Activated CD4-positive, alpha-beta T cell treated with anti-CD3 and anti-CD28 coated beads, Interleukin-2, amount 50 U/mL, for 1 hour (primary cell): ENCODE measurements at places on chromosomes 4 and X.

DNA sequence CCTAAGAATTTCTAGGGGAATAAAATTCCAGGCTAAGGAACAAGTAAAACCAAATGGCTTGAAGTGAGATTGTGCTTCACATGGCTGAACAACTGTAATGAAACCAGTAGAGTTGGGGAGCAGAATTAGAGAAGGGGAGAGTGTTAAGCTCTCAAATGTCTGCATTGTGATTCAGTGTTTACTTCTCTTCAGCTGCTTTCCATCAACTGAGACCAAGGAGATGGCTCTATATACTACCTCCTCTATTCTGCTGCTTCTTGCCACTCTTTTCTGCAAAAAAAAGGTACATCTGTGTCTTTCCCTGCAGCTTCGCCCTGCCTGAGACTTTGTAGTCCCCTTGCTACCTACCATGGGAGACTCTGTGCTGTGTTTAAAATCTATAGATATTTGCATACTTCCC lies 73.5 kb downstream of the WDFY3 start:
- no peak for DNase-seq

GRCh38 chrX:123713434-123713833 lies 19.4 kb downstream of the THOC2 start:
- DNase-seq, result no peak

DNA sequence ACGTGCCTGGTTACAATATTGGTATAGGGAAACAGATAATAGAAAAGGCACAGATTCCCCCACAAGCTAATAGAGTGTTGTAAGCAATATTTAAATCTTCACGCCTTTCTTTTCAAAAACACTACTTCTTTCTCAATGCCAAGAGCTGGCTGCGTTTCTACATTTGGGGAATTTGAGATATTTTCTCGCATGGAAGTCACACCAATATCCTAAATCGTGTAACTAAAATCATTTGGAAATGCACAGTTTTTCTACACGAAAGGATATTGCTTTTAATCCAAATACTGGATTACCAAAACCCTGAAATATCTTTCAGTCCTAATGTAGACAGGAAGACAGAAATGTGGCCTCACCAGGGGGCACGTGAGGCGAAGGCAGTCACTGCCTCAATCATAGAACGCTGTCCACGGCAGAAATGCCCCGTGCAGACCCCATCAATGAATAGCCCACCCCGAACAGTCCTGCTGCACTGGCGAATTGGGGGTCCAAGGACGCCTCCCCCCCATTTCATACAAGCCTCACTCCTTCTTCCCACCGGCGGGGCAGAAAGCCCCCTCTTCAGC lies 106.6 kb downstream of the NSUN7 start:
- no peak for DNase-seq

DNA sequence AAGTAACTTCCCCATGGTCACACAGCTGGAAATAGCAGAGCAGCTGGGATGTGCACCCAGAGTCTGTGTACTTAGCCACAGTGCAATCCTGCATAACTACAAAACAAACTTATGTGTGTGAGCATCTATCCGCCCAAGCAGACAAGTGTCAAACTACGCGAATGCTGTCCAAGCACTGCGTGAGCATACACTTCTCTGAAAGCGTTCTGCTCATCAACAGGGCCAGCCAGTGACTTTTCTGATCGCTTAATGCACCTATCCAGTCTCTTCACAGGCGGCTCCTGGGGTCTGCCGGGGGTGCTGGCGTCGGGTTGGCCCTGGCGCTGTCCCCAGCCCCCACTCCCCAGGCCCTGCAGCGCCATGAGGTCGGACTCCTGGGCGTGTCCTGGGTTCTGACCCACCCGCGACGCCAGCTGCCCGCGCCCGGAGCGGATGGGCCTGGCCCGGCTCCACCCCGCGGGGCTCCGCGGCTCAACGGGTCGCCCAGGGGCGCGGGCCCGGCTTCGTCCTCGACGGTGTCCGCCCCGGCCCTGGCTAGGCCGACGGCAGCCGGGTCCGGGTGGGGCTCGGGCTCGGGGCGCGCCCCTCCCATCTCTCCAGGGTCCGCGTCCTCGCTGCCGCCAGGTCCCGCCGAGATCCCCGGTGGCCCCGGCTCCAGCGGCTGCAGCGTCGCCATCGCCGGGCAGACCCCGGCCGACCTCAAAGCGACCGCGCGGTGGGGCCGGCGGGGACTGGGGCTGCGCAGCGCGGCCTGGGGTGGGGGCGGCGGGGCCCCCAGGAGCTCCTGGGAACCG lies 1.3 kb upstream of the ZNF141 start:
- DNase-seq, result no peak

DNA sequence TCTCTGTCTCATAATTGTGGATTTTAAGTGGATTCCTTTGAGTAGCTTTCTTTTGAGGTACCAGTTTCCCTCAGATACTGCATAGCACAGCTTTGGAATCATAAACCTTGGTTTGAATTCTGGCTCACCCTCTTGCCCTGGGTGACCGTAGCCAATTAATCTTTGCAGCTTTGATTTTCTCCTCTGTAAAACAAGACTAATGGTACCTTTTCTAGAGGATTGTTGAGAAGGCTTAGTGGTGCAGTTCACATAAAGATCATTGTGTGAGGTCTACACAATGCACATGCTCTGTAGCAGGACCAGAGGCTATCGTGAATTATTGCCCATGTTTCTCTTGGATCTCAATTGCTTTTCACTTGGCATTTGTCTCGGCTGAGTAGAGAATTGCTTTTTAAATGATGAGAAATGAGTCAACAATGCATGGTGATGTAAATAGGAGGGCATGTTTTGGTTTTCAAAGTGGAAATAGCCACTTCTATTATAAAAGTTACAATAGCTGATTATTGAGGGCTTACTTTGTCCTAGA lies 47.9 kb downstream of the TMEM131L start:
- DNase-seq, result no peak

DNA sequence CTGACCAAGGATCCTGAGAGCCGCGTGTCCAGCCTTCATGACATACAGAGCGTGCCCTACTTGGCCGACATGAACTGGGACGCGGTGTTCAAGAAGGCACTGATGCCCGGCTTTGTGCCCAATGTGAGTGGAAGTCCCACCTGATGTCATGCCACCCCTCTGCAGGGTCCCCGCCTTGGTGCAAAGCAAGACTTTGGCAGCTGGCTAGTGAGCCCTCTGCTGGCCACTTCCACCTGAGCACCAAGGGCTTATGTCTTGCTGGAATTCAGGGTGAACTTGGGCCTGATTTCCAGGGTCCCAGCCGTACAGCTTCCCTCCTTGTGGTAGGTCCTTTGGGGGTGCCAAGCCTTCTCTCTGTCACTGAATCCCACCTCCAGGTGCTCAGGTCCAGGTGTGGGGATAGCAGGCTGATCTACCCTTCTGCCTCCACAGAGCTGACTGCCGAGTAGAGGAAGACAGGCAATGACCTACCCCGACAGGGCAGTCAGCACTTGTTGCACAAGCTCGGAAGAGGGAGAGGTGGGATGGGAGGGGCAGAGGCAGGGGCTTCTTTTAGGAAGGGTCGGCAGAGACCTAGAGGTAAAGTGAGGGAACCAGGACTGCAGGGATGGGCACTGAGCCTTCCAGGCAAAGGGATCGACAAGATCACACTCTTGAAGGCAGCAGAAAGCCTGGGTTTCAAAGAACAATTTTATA lies 248.1 kb downstream of the EVC2 start:
- DNase-seq, result no peak

GRCh38 chr4:11544211-11544610 lies 115.5 kb upstream of the HS3ST1 start:
- DNase-seq, result no peak

DNA sequence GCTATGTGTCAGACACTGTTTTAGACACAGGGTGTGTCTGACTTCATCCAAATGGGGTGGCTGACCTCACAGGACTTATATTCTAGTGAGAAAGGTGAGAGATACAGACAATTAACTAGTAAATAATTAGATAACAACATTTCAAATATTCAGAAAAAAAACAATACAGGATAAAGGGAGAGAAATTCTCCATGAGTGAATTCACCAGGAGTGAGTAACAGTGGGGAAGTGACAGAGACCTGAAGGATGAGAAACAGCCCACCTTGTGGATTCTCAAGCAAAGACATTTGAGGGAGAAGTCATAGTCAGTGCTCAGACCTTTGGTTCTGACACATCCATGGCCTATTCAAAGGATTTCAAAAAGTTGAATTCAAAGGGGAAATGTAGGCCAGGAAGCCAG lies 627.9 kb downstream of the IQCM start:
- DNase-seq, result no peak

GRCh38 chr4:145861336-145862318 lies 77.0 kb downstream of the ZNF827 start:
- DNase-seq, result no peak

DNA sequence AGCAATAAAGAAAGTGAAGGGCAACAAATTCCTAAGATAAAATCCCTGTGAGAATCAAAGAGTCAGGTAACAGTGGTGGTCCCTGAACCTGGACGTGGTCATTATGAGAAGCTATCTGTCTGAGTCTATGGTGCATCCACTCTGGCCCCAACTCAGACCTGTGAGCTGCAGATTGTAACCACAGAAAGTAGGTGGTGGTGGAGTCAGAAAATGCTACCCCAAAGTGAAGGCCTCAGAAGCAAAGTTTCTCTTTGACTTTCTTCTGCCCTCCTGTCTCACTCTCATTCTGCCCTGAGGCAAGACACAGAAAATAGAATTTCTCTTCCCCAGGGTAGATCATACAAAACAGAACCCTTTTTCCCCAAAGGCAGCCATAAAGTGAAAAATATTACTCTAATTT lies 84.1 kb upstream of the NEIL3 start:
- no peak for DNase-seq

- no peak for DNase-seq
Measured at GRCh38 chr4:77538574-77539157, 67.0 kb upstream of the CXCL13 start.

- DNase-seq, result no peak
Measured at GRCh38 chrX:84737471-84737871, 235.2 kb upstream of the HDX start.

DNA sequence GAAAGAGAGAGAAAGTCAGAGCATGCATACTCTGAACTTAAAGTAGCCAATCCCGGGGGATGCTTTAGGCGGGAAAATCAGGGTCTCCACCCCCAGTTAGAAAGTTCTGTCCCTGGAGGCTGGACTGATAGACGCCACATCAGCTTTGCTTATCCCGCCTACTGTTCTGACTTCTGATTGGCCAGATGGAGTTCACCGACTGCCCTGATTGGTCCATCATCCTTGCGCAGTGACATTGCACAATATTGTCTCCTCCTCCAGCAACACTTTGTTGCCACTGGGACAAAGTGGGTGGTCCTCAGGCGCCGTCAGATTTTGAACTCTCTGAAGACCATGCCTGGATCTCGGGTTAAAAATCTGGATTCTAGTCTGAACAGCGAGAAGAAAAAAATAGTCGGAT lies 50.3 kb downstream of the SSX3 start:
- no peak for DNase-seq

DNA sequence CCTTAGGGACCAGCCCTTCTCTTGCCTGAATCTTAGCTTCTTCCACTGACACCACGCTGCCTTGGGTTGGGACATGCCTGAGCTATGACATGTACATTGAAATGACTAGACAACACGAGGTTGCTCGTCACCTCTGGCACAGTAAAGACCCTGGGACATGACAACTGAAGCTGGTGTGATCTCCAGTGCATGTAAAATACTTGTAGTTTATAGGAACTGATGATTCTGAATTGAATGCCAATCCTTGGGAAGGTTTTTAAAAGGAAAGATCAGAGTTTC lies 100.7 kb upstream of the PGRMC2 start:
- no peak for DNase-seq

DNA sequence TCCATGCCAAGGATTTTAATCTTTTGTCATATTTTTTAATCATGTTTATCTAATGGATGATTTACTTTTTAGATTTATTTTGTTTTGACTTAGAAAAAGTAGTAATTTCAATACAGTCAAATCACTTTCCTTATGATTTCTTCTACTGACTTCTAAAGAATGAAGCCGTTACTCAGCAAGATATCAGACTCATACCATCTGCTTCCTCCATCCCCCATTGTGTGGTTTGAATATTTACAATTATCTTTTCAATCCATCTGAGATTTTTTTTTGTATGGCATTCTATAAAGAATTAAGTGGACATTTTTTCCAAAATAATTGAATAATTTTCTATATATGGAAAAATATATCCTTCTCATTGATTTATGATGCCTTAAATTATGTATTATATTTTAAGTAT lies 565.4 kb upstream of the ATOH1 start:
- no peak for DNase-seq

DNA sequence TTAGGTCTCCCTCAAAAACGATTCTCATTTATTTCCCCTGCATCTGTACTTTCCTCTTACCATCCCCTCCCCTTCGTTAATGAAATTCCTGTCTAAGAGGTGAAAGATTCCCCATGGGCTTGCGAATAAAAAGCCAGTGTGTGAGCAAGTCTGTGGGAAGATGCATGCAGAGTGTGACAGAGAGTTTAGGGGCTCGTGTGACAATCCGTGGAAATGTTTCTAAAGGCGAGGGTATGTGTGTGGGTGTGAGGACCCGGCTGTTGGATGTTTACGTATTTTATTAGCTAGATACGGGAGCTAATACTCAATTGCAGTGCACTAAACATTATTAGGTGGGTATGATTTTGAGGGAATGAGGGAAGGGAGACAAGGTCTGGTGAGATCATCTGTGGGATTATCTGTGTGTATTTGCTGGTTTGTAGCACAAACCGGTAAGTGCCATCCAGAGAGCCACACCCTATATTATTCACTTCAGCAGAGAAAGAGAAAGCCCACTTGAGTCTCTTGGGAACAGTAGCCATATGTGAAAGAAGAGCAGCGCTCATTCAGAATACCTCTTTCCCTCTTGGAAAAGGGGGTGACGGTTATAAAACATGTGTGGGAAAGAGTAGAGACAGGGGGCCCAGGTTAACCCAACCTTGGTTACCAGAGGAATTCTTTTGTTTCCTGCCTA lies 893 bp upstream of the HOPX start:
- DNase-seq, result no peak

GRCh38 chrX:72274526-72274925 lies 2.5 kb downstream of the RPS4X start:
- no peak for DNase-seq

GRCh38 chr4:111813555-111814140 lies 331.6 kb upstream of the FAM241A start:
- DNase-seq, result no peak

- no peak for DNase-seq
Measured at GRCh38 chrX:44494357-44494756, 48.3 kb downstream of the FUNDC1 start.

- DNase-seq, result no peak
Measured at GRCh38 chr4:88352062-88352740, 26.5 kb upstream of the HERC6 start.

DNA sequence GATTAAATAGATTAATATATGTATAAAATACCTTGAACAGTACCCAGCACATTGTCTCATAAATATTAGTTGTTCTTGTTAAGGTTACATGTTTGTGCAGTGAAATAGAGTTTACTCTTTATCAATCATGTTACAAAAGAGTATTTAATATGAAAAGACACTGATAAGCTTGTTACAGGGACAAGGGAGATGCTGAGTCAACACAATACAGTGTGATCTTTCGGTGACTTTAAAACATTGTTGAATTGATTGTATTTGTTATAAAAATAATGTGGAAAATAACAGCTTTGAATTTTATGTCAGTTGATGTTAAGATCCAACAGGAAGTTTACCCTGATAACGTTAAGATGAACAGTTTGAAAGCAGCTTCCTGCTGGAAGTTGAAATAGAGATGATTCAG lies 1.4 kb upstream of the WDR13 start:
- no peak for DNase-seq

- DNase-seq, result no peak
Measured at GRCh38 chr4:166091912-166092510, 219.0 kb downstream of the TLL1 start.

- DNase-seq, result no peak
Measured at GRCh38 chrX:96756491-96756890, 71.8 kb downstream of the DIAPH2 start.

GRCh38 chr4:100557306-100557705 lies 39.5 kb upstream of the EMCN start:
- DNase-seq, result no peak
